ENCODE measurements at places on chromosomes 2 and 18.

DNA sequence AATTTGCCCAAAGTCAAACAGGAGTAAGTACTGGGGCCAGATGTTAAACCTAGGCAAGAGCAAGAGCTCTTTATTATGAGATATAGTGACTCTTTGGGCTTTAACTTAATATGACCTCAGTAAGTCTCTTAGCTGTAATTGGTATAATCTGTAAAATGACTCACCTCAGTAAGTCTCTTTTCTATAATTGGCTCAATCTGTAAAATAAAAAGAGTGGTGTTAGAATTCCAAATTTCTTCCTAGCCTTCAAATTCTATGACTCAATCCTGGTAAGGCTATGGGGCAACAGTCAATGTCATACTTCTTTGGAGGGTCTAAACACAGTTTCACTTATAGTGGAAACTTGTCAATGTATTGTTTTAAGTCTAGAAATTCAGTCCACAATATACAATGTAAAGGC, 1608.9 kb upstream of the PIK3C3 start:
- DNase-seq, result no peak

- no peak for DNase-seq
Measured at GRCh38 chr2:155190342-155190741, 491.8 kb downstream of the KCNJ3 start.

GRCh38 chr2:80012061-80012460, 292.5 kb downstream of the LRRTM1 start:
- DNase-seq, result no peak

DNA sequence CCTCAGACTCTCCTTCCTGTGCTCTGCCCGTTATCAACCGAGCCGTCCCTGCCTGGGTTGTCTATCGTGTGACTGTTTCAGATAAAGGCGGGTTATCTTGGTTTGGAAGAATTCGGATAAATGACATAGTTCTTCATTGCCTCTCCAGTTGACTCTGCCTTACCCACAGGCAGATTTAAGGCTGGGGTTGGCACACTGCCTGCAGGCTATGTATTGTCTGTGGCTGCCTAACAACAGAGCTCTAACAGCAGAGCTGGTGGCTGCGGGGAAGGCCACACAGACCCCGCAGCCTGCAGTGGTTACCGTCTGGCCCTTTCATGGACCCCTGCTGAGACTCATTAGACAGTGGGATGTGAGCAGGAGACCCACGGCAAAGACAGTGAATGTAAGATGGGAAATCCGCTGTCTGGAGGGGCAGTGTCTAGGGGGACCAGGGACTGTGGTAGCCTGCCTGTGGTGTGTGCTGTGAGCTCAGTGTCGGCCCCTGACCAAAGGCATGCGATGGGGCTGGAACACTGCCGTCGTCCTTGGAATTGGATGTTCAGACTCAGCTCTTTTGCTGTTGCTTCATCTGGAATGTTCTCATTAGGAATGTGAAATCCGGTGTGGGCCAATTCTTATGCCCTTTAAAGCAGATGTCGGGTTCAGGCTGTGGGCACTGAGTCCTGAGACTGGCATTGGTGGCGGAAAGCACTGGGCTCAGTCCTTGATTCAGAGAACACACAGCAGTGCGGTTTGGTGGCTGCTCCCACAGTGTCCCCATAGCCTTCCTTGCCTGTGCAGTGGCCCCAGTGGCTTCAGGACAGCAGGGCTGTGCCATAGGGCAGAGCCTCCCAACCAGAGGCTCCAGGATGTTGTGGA, 44.5 kb downstream of the SH3RF3 start:
- no peak for DNase-seq

DNA sequence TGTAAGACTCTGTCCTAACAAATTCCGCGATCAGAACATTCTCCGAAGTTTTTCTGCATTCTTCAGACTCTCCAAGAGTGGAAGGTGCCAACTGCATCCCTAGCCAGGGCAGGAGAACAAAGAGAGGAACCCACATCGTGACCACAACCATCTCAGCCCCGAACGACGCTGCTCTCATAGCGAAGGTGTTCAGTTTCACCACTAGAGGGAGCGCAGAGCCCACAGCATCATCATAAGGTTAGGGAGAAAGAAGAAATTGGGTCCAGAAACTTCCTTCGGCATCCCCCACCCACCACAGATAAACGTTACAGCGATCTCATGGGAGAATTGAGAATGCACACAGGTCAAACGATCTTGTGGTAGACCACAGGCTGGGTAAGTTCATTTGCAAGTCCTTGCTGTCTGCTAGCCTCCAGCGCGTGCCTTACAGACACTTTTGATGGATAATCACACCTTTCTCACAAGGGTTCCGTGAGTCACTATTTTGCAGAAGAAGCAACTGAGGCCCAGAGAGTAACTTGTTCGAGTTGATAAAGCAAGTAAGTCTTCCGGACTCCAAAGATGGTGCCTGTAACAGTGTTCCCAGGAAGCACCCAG, 53.7 kb upstream of the ARL4C start:
- no peak for DNase-seq

GRCh38 chr2:62657783-62658182, 47.7 kb upstream of the EHBP1 start:
- no peak for DNase-seq
